ENCODE measurements at places on chromosomes 7 and 10.

DNA sequence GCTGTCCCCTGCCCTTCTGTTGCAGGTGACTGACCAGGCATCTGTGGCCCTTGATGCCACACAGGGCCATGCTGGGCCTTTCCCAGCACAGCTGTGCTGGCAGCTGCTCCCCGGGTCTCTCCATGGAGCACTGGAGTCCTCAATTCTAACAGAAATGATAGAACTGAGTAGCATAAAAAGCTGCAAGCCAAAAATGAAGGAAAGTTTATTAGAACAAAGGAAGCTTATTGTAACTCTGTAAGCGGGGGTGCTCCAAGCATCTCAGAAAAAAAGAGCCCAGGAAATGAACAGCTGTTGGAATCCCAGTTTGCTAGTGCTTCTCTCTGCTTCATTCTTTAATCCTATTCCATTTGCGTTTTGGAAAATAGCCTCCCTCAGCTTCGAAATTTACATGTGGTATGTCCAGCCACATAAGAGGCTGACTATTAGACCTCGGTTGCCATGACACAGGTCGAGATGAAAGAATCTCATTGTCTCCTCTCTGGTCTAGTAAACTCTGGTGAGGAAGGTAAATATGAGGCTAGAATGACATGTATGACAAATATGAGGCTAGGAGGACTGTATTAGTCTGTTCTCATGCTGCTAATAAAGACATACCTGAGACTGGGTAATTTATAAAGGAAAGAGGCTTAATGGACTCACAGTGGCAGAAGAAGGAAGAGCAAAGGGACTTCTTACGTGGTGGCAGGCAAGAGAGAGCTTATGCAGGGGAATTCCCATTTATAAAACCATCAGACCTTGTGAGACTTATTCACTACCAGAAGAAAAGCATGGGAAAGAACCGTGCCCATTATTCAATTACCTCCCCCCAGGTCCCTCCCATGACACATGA is 23.7 kb downstream of the EPDR1 start:
- no peak for DNase-seq

GRCh38 chr10:958106-958505 is 26.6 kb upstream of the LARP4B start:
- no peak for DNase-seq

DNA sequence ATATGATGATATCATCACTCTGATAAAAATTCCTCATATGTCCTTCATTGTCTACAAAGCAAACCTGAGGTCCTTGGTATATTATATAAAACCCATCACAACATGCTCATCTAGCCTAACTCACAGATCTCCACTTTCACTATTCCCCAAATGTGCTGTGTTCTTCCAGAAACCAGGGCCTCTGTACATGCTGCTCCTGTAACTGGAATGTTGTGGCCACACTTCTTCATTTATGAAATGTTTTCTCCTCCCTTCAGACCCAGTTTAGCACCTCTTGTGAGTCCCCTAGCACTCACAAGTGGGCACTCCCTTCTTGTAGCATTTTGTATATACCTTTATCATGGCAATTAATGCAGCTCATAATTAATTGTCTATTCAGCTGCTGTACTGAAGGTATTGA is 61.9 kb downstream of the AASS start:
- DNase-seq, result no peak

DNA sequence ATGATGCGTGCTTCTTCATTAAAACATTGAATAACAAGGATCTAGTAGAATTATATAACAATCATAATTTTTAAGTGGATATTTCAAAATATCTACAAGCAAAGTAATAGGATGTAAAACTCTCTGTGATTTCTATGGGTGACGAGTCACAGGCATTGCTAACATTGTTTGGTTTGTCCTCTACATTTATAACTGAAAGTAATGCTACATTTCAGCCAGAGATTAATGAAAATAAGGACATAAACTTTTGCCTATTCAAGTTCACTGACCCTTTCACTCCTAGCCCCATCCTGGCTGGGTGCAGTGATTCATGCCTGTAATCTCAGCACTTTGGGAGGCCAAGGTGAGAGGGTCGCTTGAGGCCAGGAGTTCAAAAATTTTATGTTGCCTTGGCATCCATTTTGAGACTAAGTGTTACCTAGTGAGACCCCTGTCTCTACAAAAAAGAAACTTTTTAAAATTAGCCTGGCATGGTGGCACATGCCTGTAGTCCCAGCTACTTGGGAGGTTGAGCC is 38.4 kb upstream of the HSPA12A start:
- no peak for DNase-seq

GRCh38 chr10:43249151-43249961 is 17.5 kb downstream of the RASGEF1A start:
- no peak for DNase-seq

GRCh38 chr10:27372095-27372494 is 131.5 kb upstream of the ACBD5 start:
- DNase-seq, result no peak

- no peak for DNase-seq
These were observed 557 bp downstream of the HOXA11 start for GRCh38 chr7:27184337-27185012.

DNA sequence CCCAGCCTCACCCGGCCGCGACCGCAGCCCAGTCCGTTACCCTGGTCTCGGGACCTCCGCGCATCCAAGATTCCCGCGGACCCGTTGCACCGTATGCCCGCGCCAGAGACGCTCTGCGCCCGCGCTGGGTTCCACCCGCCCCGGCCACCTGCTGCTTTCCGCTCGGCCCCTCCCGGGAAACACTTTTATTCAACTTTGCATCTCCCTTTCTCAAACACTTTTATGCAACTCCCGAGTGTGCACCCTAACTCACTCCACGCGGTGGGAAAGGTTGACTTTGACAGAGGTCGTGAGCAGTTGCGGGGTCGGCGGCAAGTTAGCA is at the start of gene ODAD2:
Gene ODAD2 (minus strand): TSS at position 126 of the 322 bp plus-strand sequence. CDS start 3,937 bp downstream, outside the sequence.
- no peak for DNase-seq

- DNase-seq, result no peak
These were observed 119.9 kb downstream of the HPSE2 start for GRCh38 chr10:99115703-99116102.

DNA sequence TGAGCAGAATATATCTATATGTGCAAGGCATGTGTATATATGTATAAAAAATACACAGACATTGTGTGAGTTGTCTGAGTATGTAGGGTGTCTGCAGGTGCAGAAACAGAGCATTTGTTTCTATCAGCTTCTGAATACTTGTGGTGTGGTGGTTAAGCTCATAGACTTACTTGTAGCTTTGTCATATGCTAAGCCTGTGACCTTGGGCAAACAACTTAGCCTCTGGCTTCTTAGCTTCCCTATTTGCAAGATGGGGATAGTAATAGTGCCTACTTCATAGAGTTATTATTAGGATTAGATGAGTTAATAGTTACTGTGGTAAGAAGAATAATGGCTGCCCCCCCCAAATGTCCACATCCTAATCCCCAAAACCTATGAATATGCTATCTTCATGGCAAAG is 28.2 kb upstream of the PAX2 start:
- DNase-seq, result no peak

- no peak for DNase-seq
These were observed 2.2 kb downstream of the ITGB1 start for GRCh38 chr10:32955790-32956189.

DNA sequence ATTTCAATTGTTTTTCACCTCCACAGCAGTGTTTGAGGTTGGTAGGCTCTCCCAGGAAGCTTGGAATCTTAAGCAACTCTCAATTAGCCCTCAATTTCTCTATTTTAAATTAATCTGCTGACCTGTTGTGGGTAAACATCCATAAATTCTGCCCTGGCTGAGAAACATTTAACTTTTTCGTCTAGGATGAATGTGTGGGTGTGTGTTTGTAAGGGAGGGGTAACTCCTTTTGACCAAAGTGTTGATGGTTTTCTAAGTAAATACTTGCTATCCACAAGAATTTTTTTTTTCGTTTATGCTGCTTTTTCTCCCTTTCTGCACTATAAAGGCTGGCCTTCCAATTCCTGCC is 973 bp downstream of the PPP3CB start:
- no peak for DNase-seq

DNA sequence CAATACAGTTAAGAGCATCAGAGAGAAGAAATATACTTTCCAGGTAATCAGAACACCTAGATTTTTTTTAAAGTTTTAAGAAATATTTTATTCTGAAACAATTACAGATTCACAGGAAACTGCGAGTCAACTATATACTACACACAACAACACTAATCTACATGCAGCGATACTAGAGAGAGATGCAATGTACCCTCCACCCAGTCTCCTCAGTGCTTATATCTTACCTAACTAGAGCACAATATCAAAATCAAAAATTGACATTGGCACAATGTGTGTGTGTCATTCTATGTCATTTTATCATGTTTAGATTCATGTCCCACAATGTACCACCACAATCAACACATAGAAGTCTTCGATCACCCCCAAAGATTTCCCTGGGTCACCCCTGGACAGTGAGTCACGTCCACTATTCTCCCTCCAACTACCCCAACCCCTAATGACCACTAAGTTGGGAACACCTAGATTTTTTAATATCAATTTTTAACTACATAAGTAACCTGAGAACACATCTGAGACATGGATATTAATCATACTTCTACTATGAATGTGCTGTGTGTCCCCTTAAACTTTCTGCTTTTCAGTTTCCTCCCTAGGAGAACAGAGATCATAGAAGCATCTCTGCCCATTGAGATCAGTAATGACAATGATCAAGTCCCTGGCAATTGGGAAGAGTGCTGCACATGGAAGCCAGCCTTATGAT is 86.5 kb downstream of the GSAP start:
- no peak for DNase-seq

- no peak for DNase-seq
These were observed 26.2 kb upstream of the LIMK1 start for GRCh38 chr7:74057216-74057925.

GRCh38 chr10:63236113-63236935 is 103.2 kb downstream of the NRBF2 start:
- no peak for DNase-seq

GRCh38 chr10:104447331-104447730 is 93.7 kb downstream of the CFAP58 start:
- no peak for DNase-seq

DNA sequence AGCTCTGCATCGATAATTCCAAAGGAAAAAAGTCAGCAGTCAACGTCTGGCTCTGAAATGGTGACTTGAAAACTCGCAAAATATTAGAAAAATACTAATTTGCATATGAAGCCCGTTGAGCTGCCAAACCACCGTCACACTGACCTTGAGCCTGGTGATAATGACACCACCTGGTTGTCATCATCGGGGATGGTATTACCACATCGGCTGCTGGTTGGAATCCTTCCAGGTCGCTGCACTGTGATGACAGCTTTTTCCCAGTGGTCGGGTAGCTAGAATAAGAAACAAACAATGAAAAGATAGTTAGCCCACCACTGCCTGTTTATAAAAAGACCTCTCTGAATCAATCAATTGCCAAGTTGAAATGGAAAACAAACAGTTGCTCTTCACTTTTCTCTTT is 41.6 kb downstream of the LAMB1 start:
- DNase-seq, result no peak

DNA sequence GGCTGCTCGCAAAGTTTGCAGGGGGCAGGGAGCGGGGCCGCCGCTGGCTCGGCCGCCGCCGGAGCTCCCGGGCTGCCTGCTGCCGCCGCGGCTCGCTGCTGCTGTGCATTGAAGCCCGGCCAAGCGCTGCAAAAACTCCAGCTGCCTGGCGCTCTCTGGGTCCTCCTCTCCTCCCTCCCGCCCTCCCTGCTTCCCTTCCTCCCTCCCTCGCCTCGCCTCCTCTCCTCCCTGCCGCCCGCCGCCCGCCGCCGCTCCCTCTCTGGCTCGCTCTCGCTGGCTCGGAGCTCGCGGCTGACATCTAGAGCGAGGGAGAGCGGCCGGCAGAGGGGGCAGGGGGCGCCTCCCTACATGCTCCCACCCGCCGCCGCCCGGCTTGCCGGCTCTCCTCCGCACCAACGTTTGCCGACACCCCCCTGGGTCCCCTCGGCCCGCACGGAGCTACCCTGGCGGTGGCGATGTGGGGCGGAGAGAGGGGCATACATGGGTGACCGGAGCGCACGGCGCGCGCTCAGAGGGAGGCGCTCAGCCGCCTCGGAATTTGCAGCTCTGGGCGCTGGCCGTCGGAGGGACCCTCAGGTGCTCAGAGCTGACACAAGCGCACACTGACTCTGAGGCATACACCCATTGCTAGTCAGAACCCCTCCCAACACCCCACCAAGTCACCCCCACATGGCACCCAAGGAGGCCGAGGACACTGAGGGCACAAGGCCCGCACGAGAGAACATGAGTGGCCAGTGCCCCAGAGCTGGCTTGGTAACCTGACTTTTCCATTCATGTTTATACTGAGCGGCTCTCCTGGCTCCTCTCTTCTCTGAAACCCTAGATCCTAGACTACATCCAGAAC is 1.2 kb upstream of the PLXNA4 start:
- DNase-seq, result no peak

DNA sequence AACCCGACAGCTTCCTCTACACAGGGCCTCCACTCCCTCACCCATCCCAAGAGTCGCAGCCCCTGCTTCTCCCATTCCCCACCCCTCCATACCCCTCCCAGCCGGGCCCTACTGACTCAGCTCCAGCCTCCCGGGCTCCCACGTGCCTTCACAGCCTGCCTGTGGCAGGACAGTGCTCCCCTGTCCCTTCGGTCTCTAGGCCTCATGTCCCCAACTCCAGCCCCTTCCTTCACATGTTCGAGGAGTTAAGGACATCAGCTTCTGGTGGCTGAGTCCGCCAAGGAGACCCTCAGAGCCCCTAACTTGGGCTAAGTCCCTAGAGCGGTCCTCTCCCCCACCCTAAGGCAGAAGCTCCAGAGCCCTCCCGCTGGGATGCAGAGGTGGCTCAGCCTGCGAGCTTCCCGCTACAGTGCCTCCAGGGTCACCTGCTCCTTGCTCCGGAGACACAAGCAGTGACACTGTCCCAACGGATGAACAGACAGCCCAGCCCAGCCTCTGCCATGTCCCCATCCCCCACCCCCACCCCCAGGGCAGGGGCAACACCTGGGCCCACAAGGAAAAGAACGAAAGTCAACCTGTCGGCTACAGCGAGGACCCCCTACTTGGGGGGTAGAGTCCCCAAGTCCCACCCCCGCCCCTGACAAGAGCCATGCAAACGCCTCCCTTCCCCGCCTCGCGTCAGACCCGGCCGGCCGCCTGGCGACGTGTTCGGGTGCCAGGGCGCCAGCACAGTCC is 716 bp downstream of the SMARCD3 start:
- no peak for DNase-seq

DNA sequence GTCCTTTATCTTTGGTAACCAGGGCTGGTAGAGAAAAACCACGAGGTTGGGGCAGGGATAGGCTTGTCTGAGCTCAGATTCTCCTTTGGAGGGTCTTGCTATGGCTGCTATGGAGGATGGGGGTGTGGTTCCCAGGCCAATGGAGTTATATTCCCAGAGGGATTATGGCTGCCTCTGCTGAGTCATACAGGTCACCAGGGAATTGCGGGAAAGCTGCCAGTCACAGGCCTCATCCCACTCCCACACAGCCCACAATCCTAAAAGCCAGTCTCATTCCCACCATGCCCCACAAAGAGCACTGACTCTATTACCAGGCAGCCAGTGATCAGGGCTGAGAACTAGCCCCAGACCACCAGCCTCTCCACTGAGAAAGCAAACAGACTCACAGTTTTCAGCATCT is 316.6 kb upstream of the TMEM229A start:
- no peak for DNase-seq

GRCh38 chr7:29957521-29958310 is 31.9 kb downstream of the SCRN1 start:
- DNase-seq, result no peak

GRCh38 chr7:112160771-112161150 is 45.4 kb downstream of the DOCK4 start:
- no peak for DNase-seq

All from activated T-helper 1 cell treated with anti-CD3 and anti-CD28 coated beads, Interleukin-2, amount 50 U/mL, for 16 hours (primary cell).